ENCODE measurements at places on chromosomes 6 and 20.

DNA sequence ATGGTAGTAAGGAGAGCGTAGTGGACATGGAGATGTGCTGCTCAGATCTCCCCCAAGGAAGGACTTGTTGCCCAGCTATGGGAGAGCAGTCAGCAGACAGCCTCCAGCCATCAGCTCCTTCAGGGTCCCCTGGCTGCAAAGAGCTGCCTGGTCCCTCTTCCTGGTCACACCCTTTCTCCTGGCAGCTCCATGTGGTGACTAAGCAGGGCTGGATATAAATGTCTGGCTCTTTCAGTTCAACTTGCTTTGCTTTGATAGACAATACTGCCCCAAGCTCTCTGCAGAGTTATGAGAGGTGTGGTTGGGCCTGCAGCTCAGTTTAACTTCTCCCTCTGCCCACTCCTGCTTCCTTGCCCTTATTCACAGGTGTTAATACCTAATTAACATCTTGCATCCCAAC is 64.1 kb upstream of the DDR1 start:
- DNase-seq, result no peak

DNA sequence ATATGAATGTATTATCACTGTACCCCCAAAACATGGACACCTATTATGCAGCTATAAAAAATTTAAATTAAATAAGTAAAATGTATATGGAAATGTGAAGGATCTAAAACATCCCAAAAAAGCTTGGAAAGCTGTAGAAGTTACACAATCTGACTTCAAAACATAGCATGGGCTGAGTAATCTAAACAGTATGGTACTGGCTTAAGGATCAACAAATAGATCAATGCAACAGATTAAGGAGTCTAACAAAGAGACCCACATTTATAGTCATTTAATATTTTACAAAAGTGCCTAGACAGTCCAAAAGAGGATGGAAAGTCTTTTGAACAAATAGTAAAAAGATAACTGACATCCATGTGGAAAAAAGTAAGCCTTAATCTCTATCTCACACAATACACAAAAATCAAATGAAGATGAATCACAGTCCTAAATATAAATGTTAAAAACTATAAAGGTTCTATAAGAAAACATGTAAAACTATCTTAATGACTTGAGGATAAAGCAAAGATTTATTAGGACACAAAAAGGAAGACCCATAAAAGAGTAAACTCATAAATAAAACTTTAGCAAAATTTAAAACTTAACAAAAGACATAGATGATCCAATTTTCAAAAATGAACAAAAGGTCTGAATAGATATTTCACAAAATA is 46.8 kb downstream of the RANBP9 start:
- no peak for DNase-seq

- peak; percentile 34 for DNase-seq
These were observed 72.3 kb downstream of the OR2B2 start for GRCh38 chr6:27839626-27840475.

GRCh38 chr20:3383878-3384495 is 23.5 kb downstream of the DNAAF9 start:
- no peak for DNase-seq

DNA sequence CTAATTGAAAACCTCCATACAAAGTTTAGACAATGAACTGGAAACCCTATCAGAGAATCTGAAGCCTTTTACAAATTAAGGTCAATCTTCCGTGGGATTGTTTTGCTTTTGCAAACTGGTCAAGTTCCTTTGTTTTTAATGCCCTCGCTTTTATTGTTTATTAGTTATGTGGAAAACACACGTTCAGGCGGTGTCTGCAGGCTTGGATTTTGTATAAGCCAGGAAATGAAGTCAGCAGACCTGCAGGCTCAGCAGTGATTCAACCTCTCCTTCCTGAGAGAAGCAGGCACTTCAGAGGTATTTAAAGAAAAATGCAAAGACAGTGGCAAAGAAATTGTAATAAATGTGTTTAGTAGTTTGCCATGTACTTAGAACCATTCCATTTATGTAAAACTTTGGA is 103.4 kb upstream of the PDE10A start:
- DNase-seq, result no peak

DNA sequence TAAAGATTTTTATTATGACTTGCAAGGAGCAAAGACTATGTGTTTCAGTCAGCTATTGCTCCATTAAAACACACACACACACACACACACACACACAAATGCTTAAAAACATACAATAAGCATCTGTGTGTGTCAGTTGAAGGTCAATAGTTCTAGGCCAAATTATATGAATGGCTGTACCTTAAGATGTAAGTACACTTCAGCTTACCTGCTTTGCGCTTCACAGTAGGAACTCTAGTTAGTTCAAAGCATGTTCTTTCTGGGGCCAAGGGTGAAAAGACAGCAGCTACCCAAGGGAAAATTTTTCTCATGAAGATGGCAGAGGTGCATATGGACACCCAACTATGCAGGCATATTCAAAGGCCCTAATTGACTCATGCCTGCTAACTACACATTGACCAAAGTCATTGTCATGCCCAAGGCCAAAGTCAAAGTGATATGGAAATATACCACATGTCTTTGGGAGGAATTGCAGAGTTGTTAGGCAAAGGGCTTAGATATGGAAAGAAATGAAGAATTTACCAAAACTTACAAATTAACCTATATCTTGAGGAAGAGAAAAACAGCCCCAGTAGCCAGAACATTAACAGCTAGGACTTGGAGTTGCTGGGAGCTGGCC is 61.9 kb upstream of the BTN3A2 start:
- DNase-seq, result no peak

- no peak for DNase-seq
These were observed 811.1 kb downstream of the EYS start for GRCh38 chr6:64895945-64896344.

DNA sequence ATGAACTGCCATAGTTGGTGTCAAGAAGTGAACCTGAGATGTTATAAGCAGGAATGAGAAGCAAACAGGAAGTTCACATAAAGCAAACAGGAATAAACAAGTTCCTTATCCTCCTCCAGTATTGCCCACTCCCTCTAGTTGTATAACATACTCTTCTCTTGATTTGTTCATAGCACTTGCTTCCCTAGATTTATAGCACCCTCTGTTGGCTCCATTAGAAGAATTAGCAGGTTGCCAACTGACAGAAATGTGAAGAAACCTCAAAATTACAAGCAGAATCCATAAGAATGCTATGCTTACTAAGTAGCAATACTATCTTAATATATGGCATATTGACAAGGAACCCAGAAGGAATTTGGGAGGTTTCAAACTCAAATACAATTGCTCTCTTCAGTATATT is 195.4 kb downstream of the TBX18 start:
- no peak for DNase-seq

GRCh38 chr6:130187335-130188206 is 35.2 kb downstream of the SAMD3 start:
- DNase-seq, result no peak

GRCh38 chr20:56437196-56437960 is 25.3 kb downstream of the CASS4 start:
- DNase-seq, result no peak

- DNase-seq, result no peak
These were observed 195.4 kb downstream of the SMOC2 start for GRCh38 chr6:168636147-168637004.

DNA sequence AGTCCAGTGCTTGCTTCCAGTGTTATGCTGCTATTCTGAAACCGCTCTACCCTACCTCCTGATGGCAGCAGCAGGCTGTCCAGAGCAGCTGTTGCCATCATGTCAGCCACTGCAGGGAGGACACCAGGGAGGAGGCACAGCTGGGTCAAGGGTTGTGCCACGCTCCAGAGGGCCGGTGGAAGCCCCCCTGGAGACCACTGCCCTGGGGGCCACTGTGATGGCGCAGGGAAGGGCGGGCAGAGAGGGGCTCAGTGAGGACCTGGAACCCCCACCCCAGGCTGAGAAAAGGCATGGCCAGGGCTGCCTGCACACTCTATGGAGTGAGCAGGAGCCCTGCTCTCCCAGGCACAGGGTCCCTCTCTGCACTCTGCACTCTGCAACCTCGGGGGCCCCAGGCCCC is 271.3 kb upstream of the BTBD3 start:
- DNase-seq, result no peak

DNA sequence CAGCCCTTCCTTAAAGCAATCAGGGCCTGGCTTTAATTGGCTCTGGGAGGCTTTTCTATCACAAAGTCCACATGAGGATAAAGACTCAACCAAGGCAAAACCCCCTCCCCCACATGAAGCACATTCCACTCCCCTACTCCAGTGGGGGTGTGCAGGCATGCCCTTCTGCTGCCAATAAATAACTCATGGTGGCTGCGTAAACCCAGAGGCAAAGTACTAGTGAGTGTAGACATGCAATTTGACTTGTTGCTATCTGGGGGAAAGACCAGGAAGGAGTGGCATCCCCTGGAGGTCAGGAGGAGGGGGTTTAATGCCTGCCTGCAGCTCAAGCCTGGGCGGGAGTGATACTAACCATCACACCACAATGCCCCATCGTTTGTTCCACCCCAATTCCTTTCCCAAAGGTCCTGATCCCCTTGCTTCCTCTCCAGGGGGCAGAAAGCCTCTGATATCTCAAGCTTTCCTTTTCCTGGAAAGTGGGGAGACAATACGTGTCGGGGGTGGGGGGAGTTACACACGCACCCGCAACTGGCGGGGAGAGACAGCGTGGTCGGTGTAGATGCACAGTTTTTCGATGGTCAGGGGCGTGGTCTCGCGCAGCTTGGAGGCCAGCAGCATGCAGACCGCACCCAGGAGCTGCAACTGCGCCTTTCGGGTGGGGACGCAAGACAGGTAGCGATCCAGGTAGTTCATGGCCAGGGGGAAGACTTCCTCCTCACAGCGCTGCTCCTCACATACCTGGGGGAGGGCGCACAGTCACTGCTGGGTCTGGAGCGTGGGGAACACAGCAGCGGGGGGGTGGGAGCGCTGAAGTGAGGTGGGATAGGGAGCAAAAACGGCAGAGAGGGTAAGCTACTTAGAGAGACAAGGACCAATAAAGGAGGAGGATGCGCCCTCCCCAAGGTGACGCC is 1.5 kb downstream of the CCND3 start:
- no peak for DNase-seq

GRCh38 chr20:3843490-3843889 is 3.1 kb upstream of the MAVS start:
- no peak for DNase-seq

DNA sequence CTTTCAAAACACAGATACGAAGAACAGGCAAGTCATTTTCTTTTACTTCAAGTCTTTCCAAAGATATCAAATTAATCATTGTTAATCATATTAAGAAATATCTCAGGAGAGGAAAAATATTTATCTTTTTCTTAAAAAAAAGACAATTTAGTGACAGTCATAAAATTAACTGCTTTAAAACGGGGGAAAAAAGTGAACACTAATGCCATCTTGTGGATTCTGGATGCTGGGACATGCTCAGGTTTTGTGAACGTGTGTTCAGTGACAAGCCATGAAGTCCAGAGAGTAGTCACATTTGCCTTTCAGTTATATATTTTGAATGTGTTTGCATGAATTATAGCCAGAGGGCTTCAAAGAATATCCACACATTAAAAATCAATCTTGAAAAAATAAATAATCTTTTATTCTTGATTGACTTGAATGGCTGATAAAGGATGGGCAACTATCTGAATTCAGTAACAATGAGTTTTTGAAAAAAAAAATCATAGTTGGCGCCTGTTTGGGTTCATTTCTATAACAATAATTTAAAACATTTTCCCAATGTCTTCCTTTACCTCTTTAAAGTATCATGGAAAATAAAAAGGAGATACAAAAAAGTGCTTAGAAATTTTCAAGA is 74.7 kb upstream of the NOX3 start:
- peak; percentile 15 for DNase-seq

- DNase-seq, result no peak
These were observed 252.0 kb upstream of the JAG1 start for GRCh38 chr20:10925767-10926166.

DNA sequence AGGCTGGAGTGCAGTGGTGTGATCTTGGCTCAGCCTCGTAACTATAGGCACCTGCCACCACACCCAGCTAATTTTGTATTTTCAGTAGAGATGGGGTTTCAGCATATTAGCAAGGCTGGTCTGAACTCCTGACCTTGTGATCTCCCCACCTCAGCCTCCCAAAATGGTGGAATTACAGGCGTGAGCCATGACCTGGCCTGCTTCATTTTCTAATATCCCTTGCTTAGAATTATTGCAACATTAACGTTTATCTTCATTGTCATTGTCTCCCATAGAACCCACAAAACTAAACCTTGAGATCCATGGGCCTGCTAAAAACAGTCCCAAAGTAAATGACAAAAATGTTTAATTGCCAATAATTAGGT is 6.1 kb downstream of the EEF1A1 start:
- DNase-seq, result peak; percentile 43

DNA sequence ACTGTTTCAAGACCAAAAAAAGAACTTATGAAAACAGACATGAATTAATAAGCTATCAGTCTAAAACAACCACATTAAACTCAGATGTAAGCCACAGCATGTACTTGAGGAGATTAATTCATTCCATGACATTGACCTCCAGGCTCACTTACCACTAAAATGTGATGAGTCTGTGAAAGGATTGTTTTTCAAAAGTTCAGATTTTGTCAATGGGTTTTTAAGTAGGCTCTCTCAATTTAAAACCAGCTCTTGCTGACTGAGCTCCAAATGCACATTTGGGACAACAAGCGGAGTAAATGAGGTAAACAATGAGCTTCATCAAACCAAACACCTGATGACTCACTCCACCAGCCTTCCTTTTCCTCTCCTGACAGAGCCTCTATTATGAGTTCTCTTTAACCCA is 197.0 kb downstream of the SIM1 start:
- no peak for DNase-seq

DNA sequence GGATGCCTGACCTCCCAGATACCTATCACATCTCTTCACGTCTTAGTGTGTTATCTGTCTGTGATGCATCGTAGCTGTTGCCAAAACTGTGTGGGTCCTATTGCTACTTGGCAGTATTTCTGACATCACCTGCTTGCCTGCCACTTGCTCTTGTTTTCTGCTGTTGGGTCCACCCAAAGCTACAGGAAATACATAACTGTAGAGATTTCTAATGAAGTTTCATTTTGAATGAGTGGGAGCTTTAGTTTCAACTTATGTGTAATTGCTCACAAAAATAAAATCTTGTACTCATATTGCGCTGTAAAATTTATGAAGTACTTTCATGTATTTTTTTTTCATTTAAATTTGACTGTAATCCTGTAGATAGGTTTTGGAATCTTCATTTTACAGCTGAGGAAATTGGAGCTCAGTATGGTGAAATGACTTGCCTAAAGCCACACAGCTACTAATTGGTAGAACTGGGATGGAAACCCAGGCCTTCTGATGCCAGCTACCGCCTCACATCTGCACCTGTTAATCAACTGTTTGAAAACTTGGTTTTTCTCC is 113.6 kb upstream of the MAN1A1 start:
- peak; percentile 29 for DNase-seq

- DNase-seq, result no peak
These were observed 25.9 kb downstream of the LYRM4 start for GRCh38 chr6:5234874-5235273.

DNA sequence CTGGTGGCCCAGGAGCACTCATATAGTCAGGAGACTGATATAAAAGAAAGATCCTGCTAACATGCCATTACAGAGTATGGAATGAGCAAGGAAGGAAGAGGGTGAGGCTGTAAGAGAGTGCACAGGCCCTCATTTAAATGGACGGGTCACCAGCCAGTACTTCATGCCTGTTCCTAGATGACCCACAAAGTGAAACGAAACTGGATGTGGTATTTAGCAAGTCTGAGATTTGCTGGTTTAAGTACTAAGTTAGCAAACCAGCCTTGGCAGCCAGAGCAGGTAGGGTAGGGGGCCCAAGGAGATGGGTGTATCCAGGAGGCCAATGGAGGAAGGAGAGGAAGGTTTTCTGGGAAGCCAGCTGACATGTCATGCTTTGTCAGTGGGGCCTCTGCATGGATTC is 15.9 kb downstream of the NT5E start:
- DNase-seq, result no peak
